Activated T-cell treated with anti-CD3 and anti-CD28 coated beads, Interleukin-2, amount 50 U/mL, for 72 hours (primary cell): ENCODE measurements at places on chromosomes 2 and 18. TPM values are rescaled to one million over a fixed set of nuclear protein-coding genes. Genes with fewer than 3 reads are reported as not detected.

Gene PID1
- not detected for total RNA-seq

Gene MAP3K20
- 10.1 TPM for total RNA-seq

DNA sequence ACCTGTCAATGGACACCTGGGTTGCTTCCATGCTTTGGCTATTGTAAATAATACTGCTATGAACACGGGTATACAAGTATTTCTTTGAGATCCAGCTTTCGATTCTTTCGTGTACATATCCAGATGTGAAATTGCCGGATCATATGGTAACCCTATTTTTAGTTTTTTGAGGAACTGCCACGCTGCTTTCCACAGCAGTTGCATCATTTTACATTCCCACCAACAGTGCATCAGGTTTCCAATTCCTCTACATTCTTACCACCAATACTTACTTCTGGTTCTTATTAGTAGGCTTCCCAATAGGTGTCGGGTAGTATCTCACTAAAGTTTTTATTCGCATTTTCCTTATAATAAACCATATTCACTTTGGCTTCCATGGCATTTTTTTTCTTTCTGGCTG lies 69.6 kb downstream of the PID1 start:
- no peaks in the 10 kb centered on the region for H3K27me3 ChIP-seq
- no peaks in the 10 kb centered on the region for H3K4me1 ChIP-seq
- DNase-seq, result no peak
- H3K4me3 ChIP-seq, result no peak overlapping the region

DNA sequence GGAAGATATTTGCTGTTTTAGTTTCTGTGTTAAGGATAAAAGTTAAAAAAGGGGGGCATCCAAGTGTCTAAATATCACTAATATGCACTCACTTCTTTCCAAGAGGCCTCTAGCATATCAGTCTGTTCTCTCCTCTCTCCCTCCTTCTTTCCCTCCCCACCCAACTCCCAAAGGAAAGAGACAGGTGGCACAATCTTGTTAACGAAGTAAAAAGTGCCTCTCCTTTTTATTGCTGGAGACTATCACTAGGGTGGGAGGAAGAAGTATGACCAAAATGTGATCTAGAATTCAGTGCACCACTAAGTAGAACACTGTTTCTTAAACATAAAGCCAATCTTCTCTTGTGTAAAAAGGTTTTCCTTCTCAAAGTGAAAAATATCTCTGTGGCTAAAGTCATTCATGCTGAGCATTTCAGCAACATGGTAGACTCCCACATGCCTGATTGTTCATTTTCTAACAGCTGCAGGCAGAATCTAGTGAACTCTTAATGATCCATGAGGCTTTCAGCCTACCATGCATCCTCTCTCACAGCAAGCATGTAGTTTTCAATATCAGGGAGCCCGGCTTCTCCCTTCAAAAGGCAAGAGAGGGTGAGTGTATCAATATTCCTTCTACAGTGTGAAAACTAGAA lies 39.5 kb downstream of the RNU4ATAC start:
- no peak overlapping the region for H3K27ac ChIP-seq
- H3K27me3 ChIP-seq, result no peaks in the 10 kb centered on the region
- no peak overlapping the region for H3K4me3 ChIP-seq
- peaks cover 34% of the 10 kb centered on the region for H3K4me1 ChIP-seq
- no peak for DNase-seq
